GM12878 (cell line): ENCODE measurements at places on chromosomes 7 and 10. TPM values are rescaled to one million over a fixed set of nuclear protein-coding genes. Genes with fewer than 3 reads are reported as not detected.

CUBN gene
- not detected in 2 replicates for polyA plus RNA-seq

ZNF12 gene
- 2.9 and 8.7 TPM in 2 replicates for polyA plus RNA-seq

DNA sequence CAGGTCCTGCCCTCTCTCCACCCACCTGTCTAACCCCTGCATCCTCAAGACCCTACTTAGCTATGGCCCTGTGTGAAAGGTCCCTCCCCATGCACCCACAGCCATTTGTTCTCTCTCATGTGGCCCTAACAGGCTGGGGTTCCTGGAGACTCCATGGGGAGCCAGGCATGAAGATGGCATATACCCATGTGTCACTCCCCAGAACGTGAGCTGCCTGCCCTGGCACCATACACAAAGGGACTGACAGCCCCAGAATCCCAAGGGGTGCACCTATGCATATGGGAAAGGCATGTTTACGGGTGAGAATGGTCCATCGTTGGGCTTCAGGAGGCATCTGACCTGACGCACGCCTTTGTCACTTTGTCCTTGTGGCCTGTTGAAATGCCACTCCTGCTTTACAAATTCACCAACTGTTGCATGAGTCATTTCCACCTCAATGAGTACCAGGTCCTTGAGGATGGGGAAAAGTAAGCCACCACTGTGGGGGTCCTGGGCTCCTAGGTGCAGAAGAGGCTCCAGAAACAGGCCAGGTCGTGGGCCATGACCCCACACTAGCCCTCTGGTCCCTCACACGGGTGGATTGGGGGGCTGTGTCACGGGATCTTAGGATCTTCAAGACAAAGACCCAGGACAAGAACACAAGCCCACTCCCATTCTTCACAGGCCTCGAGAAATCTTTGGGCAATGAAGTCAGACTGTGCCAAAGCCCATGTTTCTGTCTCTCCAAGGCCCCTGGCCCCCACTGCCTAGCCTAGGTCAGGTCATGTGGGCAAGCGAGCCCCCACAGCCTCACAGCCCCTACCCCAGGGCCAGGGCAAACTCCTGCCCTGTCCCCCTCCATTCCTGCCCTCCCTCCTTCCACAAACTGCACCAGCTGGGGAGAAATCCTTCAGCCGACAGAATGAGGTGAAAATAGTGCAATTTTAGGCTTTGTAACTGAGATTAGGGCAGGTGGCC, 8.6 kb downstream of the GPRIN2 start:
- H3K4me3 ChIP-seq = no peak overlapping the region
- H3K27me3 ChIP-seq = peaks cover 3% of the 10 kb centered on the region; the same call in 1 of the 2 replicates
- no peak for DNase-seq
- no peak overlapping the region for H3K27ac ChIP-seq
- H3K4me1 ChIP-seq = no peaks in the 10 kb centered on the region

GRCh38 chr7:1758028-1758858, 88.2 kb downstream of the ELFN1 start:
- no peaks in the 10 kb centered on the region for H3K36me3 ChIP-seq
- H3K27me3 ChIP-seq = no peaks in the 10 kb centered on the region
- H3K4me3 ChIP-seq = no peak overlapping the region
- no peak overlapping the region for H3K27ac ChIP-seq
- H3K4me1 ChIP-seq = peaks cover 13% of the 10 kb centered on the region; the same call in 1 of the 2 replicates

DNA sequence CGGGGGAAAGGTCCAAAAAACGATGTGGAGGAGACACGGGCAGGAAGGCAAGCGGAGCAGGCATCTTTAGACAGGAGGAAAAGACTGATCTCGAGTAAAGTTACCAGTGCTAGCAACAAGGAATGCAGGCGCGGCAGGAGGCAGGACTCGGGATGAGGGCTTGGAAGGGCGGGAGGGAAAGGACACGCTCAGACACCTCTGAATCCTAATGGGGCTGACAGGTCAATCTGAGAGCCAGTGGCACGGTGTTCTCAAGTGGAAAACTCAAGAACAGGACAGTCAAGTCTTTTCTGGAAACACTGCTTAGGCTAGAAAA, 155.3 kb upstream of the COBL start:
- no peak for DNase-seq
- no peaks in the 10 kb centered on the region for H3K36me3 ChIP-seq
- no peaks in the 10 kb centered on the region for H3K27me3 ChIP-seq
- H3K27ac ChIP-seq = no peak overlapping the region
- H3K4me3 ChIP-seq = no peak overlapping the region
- H3K4me1 ChIP-seq = no peaks in the 10 kb centered on the region

RBM20 gene
- 0.05 and 0.12 TPM in 2 replicates for polyA plus RNA-seq

- no peak overlapping the region for H3K27ac ChIP-seq
- peaks cover 1% of the 10 kb centered on the region; the same call in 1 of the 2 replicates for H3K27me3 ChIP-seq
- no peaks in the 10 kb centered on the region for H3K36me3 ChIP-seq
- DNase-seq = no peak
Measured at GRCh38 chr7:30984359-30985107, 20.8 kb downstream of the GHRHR start.

DNA sequence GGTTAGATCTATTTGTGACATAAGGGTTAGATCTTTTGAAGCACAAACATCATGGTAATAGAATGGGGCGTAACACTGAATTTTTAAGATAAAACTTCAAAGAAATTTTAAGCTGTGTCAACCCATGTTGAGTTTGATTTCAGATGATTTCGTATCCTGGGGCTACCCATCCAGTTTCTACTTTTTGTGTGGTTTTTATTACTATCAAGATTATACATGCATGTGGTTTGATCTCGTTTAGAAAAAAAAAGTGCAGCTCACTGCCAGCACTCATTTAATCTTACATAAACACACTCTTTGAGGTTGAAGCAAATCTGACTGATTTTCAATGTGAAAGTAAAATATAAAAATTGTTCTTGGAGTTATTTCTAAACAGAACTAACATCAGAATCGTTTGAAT, 140.8 kb upstream of the GRB10 start:
- H3K4me1 ChIP-seq = no peaks in the 10 kb centered on the region
- no peak for DNase-seq
- no peaks in the 10 kb centered on the region for H3K36me3 ChIP-seq
- H3K27me3 ChIP-seq = no peaks in the 10 kb centered on the region
- no peak overlapping the region for H3K27ac ChIP-seq

LAMB4 gene
- polyA plus RNA-seq = not detected in 2 replicates

- H3K27ac ChIP-seq = no peak overlapping the region
- H3K27me3 ChIP-seq = peaks cover 2% of the 10 kb centered on the region; the same call in 1 of the 2 replicates
- no peaks in the 10 kb centered on the region for H3K36me3 ChIP-seq
- DNase-seq = no peak
- no peaks in the 10 kb centered on the region for H3K4me1 ChIP-seq
Measured at GRCh38 chr7:107696330-107696946, 35.8 kb downstream of the SLC26A4 start.

OPN4 gene
- polyA plus RNA-seq = not detected in 2 replicates

- no peaks in the 10 kb centered on the region for H3K27me3 ChIP-seq
- DNase-seq = no peak
Measured at GRCh38 chr10:88999625-89000024, 9.0 kb downstream of the FAS start.

- no peaks in the 10 kb centered on the region for H3K27me3 ChIP-seq
- H3K4me1 ChIP-seq = no peaks in the 10 kb centered on the region
- no peak overlapping the region for H3K27ac ChIP-seq
- no peaks in the 10 kb centered on the region; the same call in none of the 2 replicates for H3K36me3 ChIP-seq
Measured at GRCh38 chr7:70635633-70636032, 496.3 kb upstream of the GALNT17 start.

UCN3 gene
- not detected in 2 replicates for polyA plus RNA-seq

GRCh38 chr7:115332691-115333090, 410.8 kb downstream of the MDFIC start:
- H3K27me3 ChIP-seq = no peaks in the 10 kb centered on the region
- H3K4me3 ChIP-seq = no peak overlapping the region
- no peak for DNase-seq
- no peaks in the 10 kb centered on the region for H3K36me3 ChIP-seq
- H3K27ac ChIP-seq = no peak overlapping the region
- H3K4me1 ChIP-seq = no peaks in the 10 kb centered on the region

OPALIN gene
- not detected in 2 replicates for polyA plus RNA-seq

ATRNL1 gene
- polyA plus RNA-seq = 0.31 and 0.38 TPM in 2 replicates

- no peak overlapping the region for H3K4me3 ChIP-seq
- no peaks in the 10 kb centered on the region for H3K4me1 ChIP-seq
- no peak overlapping the region for H3K27ac ChIP-seq
- H3K36me3 ChIP-seq = no peaks in the 10 kb centered on the region
- H3K27me3 ChIP-seq = no peaks in the 10 kb centered on the region
Measured at GRCh38 chr7:146702898-146703297, 586.3 kb downstream of the CNTNAP2 start.

CALHM3 gene
- 0.10 TPM in 1 of 2 replicates, not detected in the other for polyA plus RNA-seq

ADAM22 gene
- 4.7 and 6.0 TPM in 2 replicates for polyA plus RNA-seq

DNA sequence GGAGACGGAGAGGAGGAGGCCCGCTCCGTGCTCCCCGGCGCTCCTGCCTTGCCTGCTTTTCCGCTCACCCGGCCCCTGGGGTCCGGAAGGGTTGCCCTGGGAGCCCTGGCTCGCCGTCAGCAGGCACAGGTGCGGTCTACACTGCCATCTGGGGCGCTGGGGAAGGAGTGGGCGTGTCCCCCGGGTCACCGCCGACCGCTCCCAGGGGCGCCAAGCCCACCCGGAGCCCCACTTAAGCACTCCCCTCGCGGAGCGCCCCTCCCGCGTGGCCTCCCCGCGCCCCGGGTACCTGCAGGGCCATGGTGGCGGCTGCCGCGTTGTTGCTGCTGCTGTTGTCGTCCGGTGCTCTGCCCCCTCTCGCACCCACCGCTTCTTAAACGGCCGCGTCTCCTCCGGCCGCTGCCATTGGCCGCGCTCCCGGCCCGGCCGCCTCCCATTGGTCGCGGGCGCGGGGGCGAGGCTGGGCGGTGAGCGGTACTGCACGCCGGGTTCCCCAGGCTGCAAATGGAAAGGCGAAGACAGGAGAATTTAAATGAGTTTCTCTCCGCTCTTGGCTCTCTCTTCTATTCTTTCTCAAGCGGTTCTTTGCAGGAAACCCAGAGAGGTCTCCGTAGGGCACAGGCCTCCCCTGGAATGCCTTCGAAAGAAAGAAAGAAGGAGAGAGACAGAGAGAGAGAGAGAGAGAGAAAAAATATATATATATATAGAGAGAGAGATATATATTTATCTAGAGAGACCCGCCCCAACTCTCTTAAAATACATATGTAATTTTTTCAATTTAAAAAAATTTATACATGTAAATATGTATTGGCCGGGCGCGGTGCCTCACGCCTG, at the start of gene ACBD7:
ACBD7 (minus strand) TSS at position 349 of the 834 bp plus-strand sequence; CDS start at position 301, 48 bp downstream.
- H3K4me1 ChIP-seq = no peaks in the 10 kb centered on the region
- no peaks in the 10 kb centered on the region for H3K27me3 ChIP-seq
- no peak for DNase-seq
- no peak within 1 kb of the TSS for H3K27ac ChIP-seq
- no peaks in the 10 kb centered on the region for H3K36me3 ChIP-seq

- no peak overlapping the region for H3K27ac ChIP-seq
- no peaks in the 10 kb centered on the region for H3K36me3 ChIP-seq
- no peak for DNase-seq
- no peak overlapping the region for H3K4me3 ChIP-seq
- peaks cover 7% of the 10 kb centered on the region; the same call in 1 of the 2 replicates for H3K4me1 ChIP-seq
Measured at GRCh38 chr10:15369256-15370211, 1.6 kb downstream of the FAM171A1 start.

GRCh38 chr7:104642560-104642959, 314.2 kb downstream of the LHFPL3 start:
- H3K4me3 ChIP-seq = no peak overlapping the region
- DNase-seq = no peak
- no peaks in the 10 kb centered on the region for H3K36me3 ChIP-seq
- no peaks in the 10 kb centered on the region for H3K4me1 ChIP-seq
- H3K27ac ChIP-seq = no peak overlapping the region

LRRC17 gene
- not detected in 2 replicates for polyA plus RNA-seq

NSUN5 gene
- 63.4 and 65.7 TPM in 2 replicates for polyA plus RNA-seq

DNA sequence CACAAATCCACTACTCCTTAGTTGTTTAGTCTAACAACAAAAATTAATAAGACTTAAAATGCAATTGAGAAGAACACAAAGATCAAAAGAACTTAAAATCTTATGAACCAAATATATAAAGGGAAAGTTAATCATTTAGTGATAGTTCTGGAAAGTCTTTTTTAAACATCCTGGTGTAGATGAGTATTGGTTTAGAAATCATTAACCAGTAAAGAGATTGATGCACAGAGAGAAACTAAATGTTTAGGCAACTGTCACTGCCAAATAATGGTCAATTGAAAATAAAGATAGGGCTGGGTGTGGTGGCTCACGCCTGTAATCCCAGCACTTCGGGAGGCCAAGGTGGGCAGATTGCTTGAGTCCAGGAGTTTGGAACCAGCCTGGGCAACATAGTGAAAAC, 44.9 kb downstream of the SP8 start:
- no peaks in the 10 kb centered on the region for H3K27me3 ChIP-seq
- no peak overlapping the region for H3K27ac ChIP-seq
- no peaks in the 10 kb centered on the region for H3K36me3 ChIP-seq

GRCh38 chr10:67670401-67670800, 25.6 kb downstream of the CTNNA3 start:
- no peak overlapping the region for H3K27ac ChIP-seq
- H3K36me3 ChIP-seq = no peaks in the 10 kb centered on the region
- H3K4me1 ChIP-seq = no peaks in the 10 kb centered on the region
- no peak for DNase-seq

GLCCI1 gene
- polyA plus RNA-seq = 13.3 and 16.7 TPM in 2 replicates

DNA sequence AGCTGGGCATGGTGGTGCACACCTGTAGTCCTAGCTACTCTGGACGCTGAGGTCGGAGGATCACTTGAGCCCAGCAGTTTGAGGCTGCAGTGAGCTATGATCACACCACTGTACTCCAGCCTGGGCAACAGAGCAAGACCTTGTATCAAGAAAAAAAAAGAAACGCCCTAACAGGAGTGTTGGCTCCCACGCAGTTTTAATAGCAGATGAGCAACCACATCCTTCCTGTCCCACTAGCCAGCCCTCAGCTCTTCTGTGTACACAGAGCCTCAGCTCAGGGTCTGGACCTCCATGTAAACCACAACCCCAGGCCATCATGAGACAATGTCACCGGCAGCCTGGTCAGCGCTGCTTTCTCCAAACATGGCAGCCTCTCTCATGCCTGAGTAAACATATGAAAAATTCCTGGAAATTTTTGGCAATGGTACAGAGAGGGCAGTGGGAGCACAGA, 108.2 kb downstream of the PIP4K2A start:
- DNase-seq = peak; percentile 93
- H3K4me1 ChIP-seq = peaks cover 70% of the 10 kb centered on the region
- peak overlapping the region; percentile 33 for H3K4me3 ChIP-seq
- peak overlapping the region; percentile 81 for H3K27ac ChIP-seq
- H3K27me3 ChIP-seq = no peaks in the 10 kb centered on the region

ERV3-1 gene
- polyA plus RNA-seq = 15.0 and 15.5 TPM in 2 replicates

GRCh38 chr7:136333636-136334035, 356.5 kb upstream of the MTPN start:
- no peaks in the 10 kb centered on the region for H3K36me3 ChIP-seq
- H3K27me3 ChIP-seq = no peaks in the 10 kb centered on the region
- DNase-seq = no peak
- H3K4me3 ChIP-seq = no peak overlapping the region
- no peaks in the 10 kb centered on the region for H3K4me1 ChIP-seq
- no peak overlapping the region for H3K27ac ChIP-seq

TUBAL3 gene
- not detected in 2 replicates for polyA plus RNA-seq
